ENCODE measurements at places on chromosomes 11 and 22.
A peak's percentile ranks its signal among the peaks of the same experiment; 100 is the strongest.

DNA sequence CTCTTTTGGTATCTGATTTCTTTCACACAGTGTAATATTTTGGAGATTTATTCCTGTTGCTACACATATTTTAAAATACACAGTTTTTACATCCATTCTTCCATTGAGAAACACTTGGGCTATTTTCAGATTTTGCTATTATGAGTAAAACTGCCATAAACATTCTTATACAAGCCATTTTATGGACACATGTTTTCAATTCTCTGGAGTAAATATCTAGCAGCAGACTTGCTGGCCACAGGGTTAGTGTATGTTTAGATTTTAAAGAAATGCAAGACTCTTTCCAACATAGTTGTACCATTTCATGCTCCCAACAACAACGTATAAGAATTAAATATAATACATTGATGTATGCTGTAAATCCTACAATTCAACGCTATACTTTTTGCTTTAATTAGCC, 360.8 kb upstream of the PITPNB start:
- no peak for DNase-seq

DNA sequence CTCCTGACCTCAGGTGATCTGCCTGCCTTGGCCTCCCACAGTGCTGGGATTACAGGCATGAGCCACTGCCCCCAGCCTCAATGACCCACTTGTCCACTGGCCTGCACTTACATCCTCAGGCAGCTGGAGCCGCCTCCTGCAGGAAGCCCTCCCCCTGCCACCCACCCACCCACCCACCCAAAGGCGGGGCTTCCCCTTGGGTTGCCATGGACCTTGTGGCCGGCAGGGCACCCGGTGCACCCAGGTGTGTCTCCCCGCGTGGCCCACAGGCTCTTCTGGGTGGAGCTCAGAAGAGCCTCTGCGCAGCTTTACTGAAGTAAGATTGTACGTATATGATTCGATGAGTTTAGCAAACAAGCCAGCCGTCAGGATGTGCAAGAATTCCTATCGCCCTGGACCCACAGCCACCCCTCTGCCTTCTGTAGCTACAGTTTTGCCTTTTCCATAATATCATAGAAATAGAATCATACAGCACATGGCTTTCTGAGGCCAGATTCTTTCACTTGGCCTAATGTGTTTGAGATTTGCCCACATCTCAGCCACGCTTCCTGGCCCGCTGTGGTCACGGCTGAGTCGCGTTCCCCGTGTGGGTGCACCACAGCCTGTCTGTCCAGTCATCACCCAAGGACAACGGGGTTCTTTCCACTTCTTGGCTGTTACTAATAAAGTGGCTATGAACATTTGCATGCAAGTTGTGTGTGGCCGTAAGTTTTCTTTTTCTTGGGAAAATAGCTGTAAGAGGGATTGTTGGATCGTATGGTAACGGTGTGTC, 5.3 kb upstream of the BRSK2 start:
- DNase-seq: no peak

DNA sequence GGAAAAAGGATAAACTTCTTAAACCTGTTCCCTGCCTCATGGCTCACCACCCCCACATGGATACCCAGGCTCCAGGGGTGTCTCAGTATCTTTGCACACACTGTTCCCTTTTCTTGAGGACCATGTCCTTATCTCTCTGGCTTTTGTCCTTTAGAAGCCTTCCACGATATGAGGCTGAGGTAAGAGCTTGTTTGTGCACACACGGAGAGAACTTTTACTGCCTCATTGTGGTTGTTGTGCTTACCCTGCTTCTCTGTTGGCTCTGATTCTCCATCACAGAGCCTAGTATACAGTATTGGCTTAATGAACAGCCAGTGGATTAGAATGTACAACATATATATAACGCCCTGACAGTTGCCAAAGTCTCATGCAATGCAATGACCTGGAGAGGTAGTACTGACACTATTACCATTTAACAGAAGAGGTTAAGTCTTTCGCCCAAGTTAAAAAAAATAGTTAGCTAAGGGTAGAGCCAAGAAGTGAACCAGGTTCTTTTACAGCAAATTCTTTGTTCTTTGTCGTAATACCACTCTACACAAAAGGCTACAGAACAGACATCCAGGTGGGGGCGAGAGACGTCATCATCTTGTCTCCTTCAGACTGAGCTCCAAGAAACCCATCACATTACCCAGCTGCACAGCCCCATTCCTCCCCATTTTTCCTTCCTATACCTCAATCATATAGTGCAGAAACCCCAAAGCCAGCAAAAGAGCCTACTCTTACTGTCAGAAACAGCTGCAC, 117.3 kb downstream of the PLEKHA7 start:
- DNase-seq: no peak

DNA sequence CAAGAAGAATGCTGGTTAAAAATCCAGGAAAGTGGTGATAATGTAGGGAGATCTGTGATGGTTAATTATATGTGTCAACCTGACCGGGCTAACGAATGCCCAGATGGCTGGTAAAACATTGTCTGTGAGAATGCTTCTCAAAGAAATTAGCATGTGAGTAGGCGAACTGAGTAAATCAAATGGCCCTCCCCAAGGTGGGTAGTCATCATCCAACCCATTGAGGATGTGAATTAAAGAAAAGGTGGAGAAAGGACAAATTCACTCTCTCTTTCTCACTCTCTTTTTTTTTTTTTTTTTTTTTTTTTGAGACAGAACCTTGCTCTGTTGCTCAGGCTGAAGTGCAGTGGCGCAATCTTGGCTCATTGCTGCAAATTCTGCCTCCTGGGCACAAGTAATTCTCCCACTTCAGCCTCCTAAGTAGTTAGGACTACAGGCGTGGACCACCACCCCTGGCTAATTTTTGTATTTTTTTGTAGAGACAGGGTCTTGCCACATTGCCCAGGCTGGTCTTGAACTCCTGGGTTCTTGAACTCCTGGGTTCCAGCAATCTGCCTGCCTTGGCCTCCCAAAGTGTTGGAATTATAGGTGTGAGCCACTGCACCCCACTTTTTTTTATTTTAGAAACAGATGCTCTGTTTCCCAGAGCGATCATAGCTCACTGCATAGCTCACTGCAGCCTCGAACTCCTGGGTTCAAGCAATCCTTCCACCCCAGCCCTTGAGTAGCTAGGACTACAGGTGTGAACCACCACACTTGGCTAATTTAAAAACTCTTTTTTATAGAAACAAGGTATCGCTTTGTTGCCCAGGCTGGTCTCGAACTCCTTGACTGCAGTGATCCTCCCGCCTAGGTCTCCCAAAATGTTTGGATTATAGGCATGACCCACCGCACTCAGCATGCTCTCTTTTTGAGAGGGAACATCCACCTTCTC, 22.0 kb upstream of the P2RY6 start:
- DNase-seq: no peak

DNA sequence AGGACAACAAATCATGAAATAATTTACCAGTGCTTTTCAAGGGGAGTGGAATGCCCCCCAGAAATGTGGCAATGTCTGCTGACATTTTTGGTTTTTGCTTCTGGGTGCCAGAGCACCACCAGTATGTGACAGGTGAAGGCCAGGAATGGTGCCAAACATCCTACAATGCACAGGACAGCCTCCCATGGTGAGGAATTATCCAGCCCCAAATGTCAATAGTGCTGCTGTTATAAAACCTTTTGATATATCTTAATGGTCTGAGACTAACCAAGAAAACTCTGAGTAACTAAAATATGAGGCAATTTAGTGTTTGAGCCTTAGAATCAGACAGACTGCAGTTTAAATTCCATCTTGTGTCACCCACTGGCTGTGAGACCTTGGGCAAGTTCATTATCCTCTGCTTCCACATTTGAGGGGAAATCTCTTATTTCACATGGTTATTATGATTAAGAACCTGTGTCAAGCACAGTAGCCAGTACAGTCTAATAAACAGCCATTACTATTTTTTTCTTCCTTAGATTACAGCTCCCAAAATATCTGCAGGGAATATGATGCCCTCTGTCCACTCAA, 69.5 kb downstream of the AMBRA1 start:
- DNase-seq: no peak

- DNase-seq: no peak
Observed at GRCh38 chr11:111601636-111601978, 642 bp upstream of the SIK2 start.

DNA sequence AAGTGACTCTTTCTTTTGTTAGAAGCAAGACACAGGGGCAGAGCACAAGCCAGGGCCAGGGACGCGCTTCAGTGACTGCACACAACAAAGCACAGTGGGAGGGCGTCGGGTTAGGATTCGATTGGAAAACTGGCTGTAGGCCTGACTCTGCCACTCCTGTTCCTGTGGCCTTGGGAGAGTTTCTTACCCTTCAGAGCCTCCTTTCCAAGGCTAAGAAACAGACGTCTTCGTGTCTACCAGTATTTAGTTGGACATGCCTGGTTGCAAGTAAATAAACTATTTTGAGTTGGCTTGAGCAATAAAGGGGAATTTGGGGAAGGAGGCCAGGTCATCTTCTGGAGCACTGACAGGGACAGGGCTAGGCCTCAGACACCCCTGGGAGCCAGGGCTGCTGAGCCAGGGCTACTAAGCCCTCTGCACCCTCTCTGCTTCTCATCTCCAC, 549.1 kb downstream of the INSC start:
- DNase-seq: peak; percentile 34

GRCh38 chr11:123371506-123372297, 58.4 kb upstream of the GRAMD1B start:
- no peak for DNase-seq

- DNase-seq: no peak
Observed at GRCh38 chr22:23253475-23254055, 73.3 kb downstream of the BCR start.

- DNase-seq: no peak
Observed at GRCh38 chr11:108985236-108985944, 320.5 kb downstream of the DDX10 start.

DNA sequence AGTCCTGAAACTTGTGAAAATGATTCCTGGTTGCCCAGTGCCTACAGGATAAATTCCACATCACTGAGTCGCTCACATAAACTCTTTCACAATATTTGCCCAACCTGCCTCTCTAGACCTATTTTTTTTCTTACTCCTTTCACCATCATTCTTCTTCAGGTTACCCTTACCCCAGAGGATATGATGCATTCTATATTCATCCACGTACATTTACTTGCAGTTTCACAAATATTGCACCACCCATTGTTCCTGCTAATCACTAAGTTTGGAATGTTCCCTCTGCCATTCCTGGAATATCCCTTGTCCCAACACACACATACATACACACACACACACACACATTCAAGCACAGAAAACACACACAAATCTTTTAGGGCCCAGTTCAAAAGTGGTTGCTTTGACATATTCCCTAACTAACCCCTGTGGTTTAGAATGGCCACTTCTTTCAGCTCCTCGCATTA, 379.5 kb downstream of the ETS1 start:
- no peak for DNase-seq

- DNase-seq: no peak
Observed at GRCh38 chr11:58927393-58928106, 11.7 kb upstream of the GLYATL1 start.

DNA sequence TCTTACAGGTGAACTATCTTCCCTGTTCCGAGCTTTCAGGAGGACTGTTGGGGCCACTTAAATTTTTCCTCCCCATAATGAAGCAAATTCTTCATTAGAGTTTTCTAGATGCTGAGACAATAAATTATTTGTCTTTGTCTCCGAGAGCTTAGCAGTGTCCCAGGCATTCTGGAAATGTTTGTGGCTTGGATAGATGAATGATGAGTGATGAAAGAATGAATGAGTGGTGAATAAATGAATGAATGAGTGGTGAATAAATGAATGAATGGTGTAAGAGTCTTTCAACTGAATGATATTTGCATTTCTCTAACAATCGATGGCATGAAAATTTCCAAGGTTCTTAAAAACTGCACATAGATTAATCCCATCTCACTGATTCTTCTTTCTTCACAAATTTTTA, 52.8 kb downstream of the AHNAK start:
- DNase-seq: no peak

GRCh38 chr22:36405671-36406538, 18.1 kb upstream of the MYH9 start:
- no peak for DNase-seq

- DNase-seq: no peak
Observed at GRCh38 chr11:58573451-58574104, 2.1 kb downstream of the LPXN start.

- no peak for DNase-seq
Observed at GRCh38 chr11:129611661-129612446, 203.8 kb upstream of the TMEM45B start.

DNA sequence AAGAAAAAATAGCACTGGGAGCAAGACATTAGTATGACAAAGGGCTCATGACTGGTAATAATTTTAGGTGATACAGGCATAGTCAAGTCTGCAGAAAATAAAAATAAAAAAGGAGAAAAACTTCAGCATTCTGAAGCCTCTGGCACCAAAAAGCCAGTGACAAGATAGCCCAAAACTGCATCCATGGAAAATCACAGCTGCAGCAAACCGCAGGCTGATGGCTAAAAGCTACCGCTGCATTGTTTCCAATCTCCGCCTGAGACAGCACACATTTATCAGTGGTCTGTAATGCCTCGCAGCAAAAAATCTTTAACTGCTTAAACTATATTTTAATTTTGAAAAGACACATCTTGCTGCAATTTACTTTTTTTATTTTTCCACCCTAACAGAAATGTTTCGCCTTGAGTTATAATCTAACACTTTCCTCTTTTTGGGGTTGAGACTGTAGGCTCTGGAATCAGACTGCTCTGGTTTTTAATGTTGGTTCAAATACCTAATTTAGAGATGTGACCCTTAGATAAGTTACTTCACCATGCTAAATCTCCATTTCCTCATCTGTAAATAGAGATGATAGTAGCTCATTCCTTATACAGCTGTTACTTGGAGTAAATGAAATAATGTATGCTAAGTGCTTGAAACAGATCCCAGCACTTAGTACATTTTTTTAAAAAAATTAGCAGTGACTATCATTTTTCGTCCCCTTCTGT, 42.0 kb upstream of the FIBIN start:
- no peak for DNase-seq

GRCh38 chr11:72293391-72293790, 49.4 kb upstream of the PHOX2A start:
- no peak for DNase-seq

DNA sequence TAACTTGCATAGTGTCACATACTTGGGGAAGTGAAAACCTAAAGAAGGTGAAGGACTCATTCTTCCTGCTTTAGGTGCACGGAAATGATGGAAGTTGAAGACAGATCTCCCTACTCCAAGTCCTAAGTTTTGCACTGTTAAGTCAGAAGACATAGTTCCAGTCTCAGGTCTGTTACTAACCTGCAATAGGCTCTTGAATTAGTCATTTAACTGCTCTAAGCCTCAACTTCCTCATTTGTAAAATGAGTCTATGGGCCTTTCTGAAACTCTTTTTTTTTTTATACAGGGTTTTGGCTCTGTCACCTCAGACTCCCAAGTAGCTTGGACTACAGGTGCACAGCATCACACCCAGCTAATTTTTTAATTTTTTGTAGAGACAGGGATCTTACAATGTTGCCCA, 30.8 kb upstream of the POU2AF1 start:
- no peak for DNase-seq

All from NCI-H2107 (cell line).